ENCODE measurements at places on chromosomes 11 and 22. TPM values are rescaled to one million over a fixed set of nuclear protein-coding genes. Genes with fewer than 3 reads are reported as not detected.

CALCB gene
- not detected for total RNA-seq

BACE1 gene
- 27.7 TPM for total RNA-seq

AIFM3 gene
- total RNA-seq, result 3.2 TPM

MYBPC3 gene
- not detected for total RNA-seq

GAS2L1 gene
- 13.8 TPM for total RNA-seq

CDK2AP2 gene
- 6.4 TPM for total RNA-seq

DRICH1 gene
- not detected for total RNA-seq

RIMBP3C gene
- total RNA-seq, result not detected

ART5 gene
- total RNA-seq, result not detected

CNIH2 gene
- not detected for total RNA-seq

- H3K4me3 ChIP-seq, result no peak overlapping the region
- no peaks in the 10 kb centered on the region for H3K36me3 ChIP-seq
- H3K27ac ChIP-seq, result no peak overlapping the region
Observed at GRCh38 chr11:12189543-12190235, 79.3 kb downstream of the MICAL2 start.

DNA sequence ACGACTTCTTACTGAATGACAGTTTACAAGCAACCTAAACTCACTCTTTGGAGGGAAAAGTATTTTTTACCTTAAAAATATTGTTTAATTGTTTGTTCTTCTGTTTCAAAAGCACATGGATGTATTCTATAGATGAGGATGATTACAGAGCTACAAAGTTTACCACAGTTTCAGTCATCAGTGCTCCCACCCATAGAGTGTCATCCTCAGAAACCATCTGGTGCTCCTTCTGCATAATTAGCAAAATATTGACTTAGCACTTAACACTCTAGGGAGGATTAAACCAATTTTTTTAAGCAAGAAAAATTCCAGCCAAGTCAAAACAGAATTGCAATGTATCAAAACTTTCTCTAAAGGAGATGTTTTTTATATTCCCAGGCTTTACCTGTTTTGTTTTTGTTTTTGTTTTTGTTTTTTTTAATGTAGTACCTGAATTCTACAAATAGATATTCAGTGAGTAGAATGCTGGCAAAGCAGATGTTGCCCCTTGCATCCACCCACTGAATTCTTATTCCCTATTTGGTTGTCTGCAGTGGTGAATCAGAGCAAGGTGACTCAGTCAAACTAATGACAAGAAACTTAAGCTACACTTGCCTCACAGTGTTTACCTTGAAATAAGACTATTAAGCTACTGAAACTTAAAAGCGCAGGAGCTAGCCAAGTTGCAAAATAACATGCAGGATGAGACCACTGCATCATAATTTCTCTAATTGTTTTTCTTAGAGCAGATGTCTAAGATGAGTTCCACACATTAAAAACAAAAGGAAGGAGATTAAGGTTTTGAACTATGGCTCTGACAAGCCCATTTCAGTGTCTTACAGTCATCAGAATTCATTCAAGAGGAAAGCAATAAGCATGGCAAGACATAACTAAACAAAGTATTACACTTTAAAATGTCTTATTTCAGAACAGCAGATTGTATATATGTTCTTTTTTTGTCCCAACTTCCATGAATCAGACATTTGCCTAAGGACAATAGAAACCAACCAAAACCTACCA, 155.1 kb upstream of the SOX6 start:
- no peaks in the 10 kb centered on the region for H3K27me3 ChIP-seq
- no peak for DNase-seq
- H3K36me3 ChIP-seq, result no peaks in the 10 kb centered on the region
- no peak overlapping the region for H3K4me3 ChIP-seq

- no peak for DNase-seq
- no peaks in the 10 kb centered on the region for H3K4me1 ChIP-seq
- H3K27me3 ChIP-seq, result no peaks in the 10 kb centered on the region
- H3K36me3 ChIP-seq, result no peaks in the 10 kb centered on the region
- no peak overlapping the region for H3K27ac ChIP-seq
- no peak overlapping the region for H3K4me3 ChIP-seq
Observed at GRCh38 chr11:107916671-107917241, 11.5 kb upstream of the RAB39A start.

DNA sequence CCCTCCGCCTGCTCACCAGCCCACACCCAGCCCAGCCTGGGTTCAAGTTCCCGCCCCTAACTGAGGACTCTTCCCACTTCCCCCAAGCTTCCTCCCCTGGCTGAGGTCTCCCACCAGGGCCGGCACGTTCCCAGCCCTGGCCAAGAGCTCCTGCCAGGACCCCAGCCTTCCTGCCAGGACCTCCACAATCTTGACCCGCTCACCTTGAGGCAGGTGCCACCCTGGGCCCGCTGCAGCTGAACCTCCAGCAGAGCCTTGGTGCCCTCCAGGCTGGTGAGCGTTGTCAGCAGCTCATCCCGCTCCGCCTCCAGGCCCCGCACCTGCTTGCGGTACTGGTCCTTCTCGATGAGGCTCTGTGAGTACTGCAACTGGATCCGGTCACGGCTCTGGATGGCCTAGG, 13.2 kb downstream of the CARD10 start:
- H3K4me1 ChIP-seq, result no peaks in the 10 kb centered on the region
- no peaks in the 10 kb centered on the region for H3K27me3 ChIP-seq
- H3K4me3 ChIP-seq, result no peak overlapping the region
- no peak for DNase-seq
- no peaks in the 10 kb centered on the region for H3K36me3 ChIP-seq

GRCh38 chr11:2211113-2211971, 39.7 kb upstream of the TH start:
- H3K27me3 ChIP-seq, result no peaks in the 10 kb centered on the region
- no peak overlapping the region for H3K4me3 ChIP-seq
- no peaks in the 10 kb centered on the region for H3K36me3 ChIP-seq
- no peak overlapping the region for H3K27ac ChIP-seq

DNA sequence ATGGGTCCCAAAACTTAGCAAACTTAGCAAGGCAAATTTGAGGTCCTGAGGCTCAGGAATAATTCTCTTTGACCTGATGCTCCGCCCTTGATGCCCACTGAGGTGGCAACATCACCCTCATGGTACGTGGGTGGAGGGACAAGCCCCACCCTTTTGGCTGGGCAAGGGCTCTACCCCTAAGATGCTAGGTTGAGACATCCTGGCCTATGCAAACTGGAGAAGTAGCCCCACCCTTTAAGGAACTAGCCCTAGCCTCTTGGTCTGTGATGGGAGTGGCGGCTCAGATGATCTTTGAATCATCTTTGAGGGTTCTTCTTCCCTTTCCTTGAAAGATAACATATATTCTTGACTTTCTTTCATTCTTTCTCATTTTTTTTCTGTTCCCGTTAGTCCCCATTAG, 32.9 kb downstream of the CABIN1 start:
- no peak overlapping the region for H3K27ac ChIP-seq
- H3K4me1 ChIP-seq, result no peaks in the 10 kb centered on the region
- H3K27me3 ChIP-seq, result no peaks in the 10 kb centered on the region
- H3K4me3 ChIP-seq, result no peak overlapping the region

GRCh38 chr11:8271106-8271886, 7.6 kb upstream of the LMO1 start:
- no peak for DNase-seq
- no peak overlapping the region for H3K4me3 ChIP-seq
- H3K27ac ChIP-seq, result no peak overlapping the region
- no peaks in the 10 kb centered on the region for H3K4me1 ChIP-seq
- no peaks in the 10 kb centered on the region for H3K36me3 ChIP-seq
- peaks cover 23% of the 10 kb centered on the region for H3K27me3 ChIP-seq

- H3K27me3 ChIP-seq, result no peaks in the 10 kb centered on the region
- H3K4me3 ChIP-seq, result no peak overlapping the region
- no peaks in the 10 kb centered on the region for H3K4me1 ChIP-seq
- DNase-seq, result no peak
- no peaks in the 10 kb centered on the region for H3K36me3 ChIP-seq
- H3K27ac ChIP-seq, result no peak overlapping the region
Observed at GRCh38 chr22:50074551-50075530, 10.4 kb downstream of the MLC1 start.

GRCh38 chr11:37926772-37927171, 1328.7 kb upstream of the RAG2 start:
- no peak overlapping the region for H3K27ac ChIP-seq
- no peaks in the 10 kb centered on the region for H3K27me3 ChIP-seq
- H3K4me1 ChIP-seq, result no peaks in the 10 kb centered on the region
- no peak for DNase-seq
- H3K4me3 ChIP-seq, result no peak overlapping the region

GRCh38 chr11:117869604-117870003, 6.9 kb downstream of the FXYD6 start:
- DNase-seq, result no peak
- H3K36me3 ChIP-seq, result no peaks in the 10 kb centered on the region
- no peaks in the 10 kb centered on the region for H3K27me3 ChIP-seq
- H3K4me3 ChIP-seq, result no peak overlapping the region
- peaks cover 20% of the 10 kb centered on the region for H3K4me1 ChIP-seq

- DNase-seq, result no peak
- no peaks in the 10 kb centered on the region for H3K4me1 ChIP-seq
- H3K27me3 ChIP-seq, result no peaks in the 10 kb centered on the region
- H3K4me3 ChIP-seq, result no peak overlapping the region
- H3K36me3 ChIP-seq, result no peaks in the 10 kb centered on the region
- H3K27ac ChIP-seq, result no peak overlapping the region
Observed at GRCh38 chr22:28715611-28716010, 26.0 kb downstream of the CHEK2 start.

DNA sequence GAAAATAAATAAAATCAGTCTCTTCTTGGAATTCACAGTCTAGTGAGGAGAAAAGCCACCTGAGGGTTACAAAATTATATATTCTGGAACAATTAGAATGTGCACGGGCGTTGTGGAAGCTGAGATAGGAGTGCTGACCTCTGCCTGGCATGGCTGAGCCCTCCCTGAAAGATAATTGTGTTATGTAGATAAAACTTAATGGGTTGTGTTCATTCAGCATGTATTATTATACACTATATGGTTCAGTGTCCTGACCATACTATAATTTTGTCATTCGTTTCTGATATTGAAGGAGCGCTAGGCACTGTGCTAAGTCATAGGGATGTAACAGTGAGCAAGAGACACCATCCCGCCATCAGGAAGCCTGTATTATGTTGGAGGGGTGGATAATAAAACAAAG, 3.7 kb downstream of the ACAT1 start:
- no peaks in the 10 kb centered on the region for H3K36me3 ChIP-seq
- no peaks in the 10 kb centered on the region for H3K27me3 ChIP-seq
- no peak for DNase-seq
- no peak overlapping the region for H3K4me3 ChIP-seq
- no peak overlapping the region for H3K27ac ChIP-seq

GRCh38 chr11:44409558-44410236, 99.8 kb upstream of the ALX4 start:
- no peak overlapping the region for H3K4me3 ChIP-seq
- H3K27ac ChIP-seq, result no peak overlapping the region
- H3K36me3 ChIP-seq, result no peaks in the 10 kb centered on the region
- H3K27me3 ChIP-seq, result no peaks in the 10 kb centered on the region

DNA sequence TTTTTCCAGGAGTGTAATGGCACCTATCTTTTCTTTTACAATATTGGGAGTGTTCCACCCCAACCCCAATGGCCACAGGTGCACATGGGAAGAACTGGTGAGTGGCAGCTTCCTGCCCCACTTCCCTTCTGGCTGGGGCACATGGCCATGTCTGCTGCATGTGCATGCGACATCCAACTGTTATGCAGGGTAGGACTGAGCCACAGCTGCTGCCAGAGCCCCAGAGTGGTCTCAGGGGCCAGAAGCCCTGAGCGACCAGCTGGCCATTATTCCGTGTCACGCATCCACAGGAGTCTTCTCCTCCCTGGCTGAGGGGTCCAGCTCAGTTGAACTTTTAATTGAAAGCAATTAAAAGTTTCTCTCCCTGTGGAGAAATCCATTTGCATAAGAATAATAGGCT, 8.7 kb upstream of the GLYAT start:
- no peak overlapping the region for H3K4me3 ChIP-seq
- no peak for DNase-seq
- no peaks in the 10 kb centered on the region for H3K27me3 ChIP-seq
- H3K4me1 ChIP-seq, result no peaks in the 10 kb centered on the region
- no peak overlapping the region for H3K27ac ChIP-seq

DNA sequence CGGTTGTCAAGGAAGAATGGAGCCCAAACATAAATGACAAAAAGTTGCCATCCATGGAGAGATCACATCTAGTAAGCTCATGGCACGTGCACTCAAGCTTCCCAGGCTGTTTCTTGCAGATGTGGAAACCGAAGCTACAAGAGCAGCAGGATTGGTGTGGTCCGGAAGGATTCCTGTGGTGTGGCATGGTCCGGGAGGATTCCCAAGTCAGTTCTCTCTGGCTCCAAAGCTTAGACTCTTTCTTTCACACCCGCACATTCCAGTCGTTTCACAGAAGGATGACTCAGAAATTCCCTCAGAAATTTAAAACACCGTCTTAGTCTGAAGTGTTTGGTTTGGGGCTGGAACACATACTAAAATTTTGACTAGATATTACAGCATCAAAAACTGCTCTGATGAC, 78.0 kb upstream of the DRD2 start:
- H3K4me1 ChIP-seq, result peaks cover 7% of the 10 kb centered on the region
- H3K27ac ChIP-seq, result no peak overlapping the region
- no peaks in the 10 kb centered on the region for H3K27me3 ChIP-seq
- DNase-seq, result peak; percentile 18
- no peak overlapping the region for H3K4me3 ChIP-seq
- H3K36me3 ChIP-seq, result no peaks in the 10 kb centered on the region

DNA sequence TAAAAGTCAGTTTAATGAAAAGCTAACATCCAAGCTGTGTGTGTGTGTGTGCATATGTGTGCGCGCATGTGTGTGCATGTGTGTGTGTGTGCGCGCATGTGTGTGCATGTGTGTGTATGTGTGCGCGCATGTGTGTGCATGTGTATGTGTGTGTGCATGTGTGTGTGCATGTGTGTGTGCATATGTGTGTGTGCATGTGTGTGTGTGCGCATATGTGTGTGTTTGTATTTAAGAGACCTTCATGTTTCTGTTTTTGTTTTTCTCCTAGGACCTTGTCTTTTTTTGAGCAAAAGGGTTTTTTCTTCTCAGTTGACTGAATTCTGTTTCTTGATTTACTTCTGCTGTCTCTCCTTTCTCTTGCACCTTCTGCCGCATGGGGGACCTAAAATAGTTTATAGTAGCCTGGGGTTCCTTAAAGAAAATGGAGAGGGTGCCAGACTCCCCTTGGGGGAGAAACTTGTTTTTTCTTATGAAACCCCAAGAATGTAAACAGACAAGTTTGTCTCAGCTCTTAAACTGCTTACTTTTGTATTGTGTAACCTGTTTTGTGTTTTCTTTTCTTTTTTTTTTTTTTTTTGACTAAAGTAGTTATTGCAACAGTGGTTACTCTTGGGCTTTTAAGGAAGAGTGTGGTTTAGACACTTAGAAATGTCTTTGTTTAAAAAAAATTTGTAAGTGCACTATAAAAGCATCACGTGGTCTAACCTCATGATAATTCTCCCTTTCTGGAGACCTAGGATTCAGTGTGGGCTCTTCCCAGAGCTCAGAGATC, 53.0 kb downstream of the OSBPL5 start:
- no peaks in the 10 kb centered on the region for H3K36me3 ChIP-seq
- H3K27me3 ChIP-seq, result no peaks in the 10 kb centered on the region
- H3K4me3 ChIP-seq, result no peak overlapping the region
- H3K4me1 ChIP-seq, result no peaks in the 10 kb centered on the region

GRCh38 chr22:41052661-41053490, 39.5 kb upstream of the EP300 start:
- H3K4me3 ChIP-seq, result no peak overlapping the region
- no peak for DNase-seq
- H3K27me3 ChIP-seq, result no peaks in the 10 kb centered on the region
- H3K27ac ChIP-seq, result no peak overlapping the region

GRCh38 chr11:41982975-41983374, 523.5 kb upstream of the LRRC4C start:
- no peak overlapping the region for H3K4me3 ChIP-seq
- DNase-seq, result no peak
- H3K27me3 ChIP-seq, result no peaks in the 10 kb centered on the region
- no peaks in the 10 kb centered on the region for H3K36me3 ChIP-seq

GRCh38 chr22:49186762-49187161, 640.9 kb downstream of the BRD1 start:
- DNase-seq, result no peak
- no peak overlapping the region for H3K27ac ChIP-seq
- H3K36me3 ChIP-seq, result no peaks in the 10 kb centered on the region
- no peaks in the 10 kb centered on the region for H3K4me1 ChIP-seq
- no peak overlapping the region for H3K4me3 ChIP-seq
